Foreskin fibroblast (primary cell): ENCODE measurements at places on chromosomes 5 and 9.

GRCh38 chr9:98333703-98334582 lies 78.5 kb upstream of the TBC1D2 start:
- peak; percentile 87 for DNase-seq

DNA sequence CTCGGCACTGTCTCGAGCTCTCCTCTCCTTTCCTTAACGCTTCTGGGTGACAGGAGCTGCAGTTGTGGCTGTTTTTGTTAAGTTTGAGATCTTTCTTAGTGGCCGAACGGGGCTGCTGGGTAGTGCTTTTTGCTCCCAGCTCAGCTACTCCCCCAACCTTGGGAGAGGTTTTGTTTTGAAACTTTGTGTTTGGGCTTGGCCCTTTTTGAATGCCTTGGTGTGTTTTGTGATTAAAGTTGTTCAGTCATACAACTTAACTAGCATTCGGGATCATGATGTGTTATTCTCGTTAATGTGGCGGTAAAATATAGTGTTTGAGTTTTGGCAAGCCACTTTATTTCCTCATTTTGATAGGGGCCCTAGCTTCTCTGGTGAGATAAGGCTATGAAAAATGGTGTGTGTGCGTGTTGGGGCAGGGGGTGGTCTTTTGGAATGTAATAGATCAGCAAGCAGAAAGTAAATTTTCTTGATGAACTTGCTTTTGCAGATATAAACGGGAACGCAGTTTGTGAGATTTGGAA lies 1.1 kb downstream of the KDM3B start:
- no peak for DNase-seq

DNA sequence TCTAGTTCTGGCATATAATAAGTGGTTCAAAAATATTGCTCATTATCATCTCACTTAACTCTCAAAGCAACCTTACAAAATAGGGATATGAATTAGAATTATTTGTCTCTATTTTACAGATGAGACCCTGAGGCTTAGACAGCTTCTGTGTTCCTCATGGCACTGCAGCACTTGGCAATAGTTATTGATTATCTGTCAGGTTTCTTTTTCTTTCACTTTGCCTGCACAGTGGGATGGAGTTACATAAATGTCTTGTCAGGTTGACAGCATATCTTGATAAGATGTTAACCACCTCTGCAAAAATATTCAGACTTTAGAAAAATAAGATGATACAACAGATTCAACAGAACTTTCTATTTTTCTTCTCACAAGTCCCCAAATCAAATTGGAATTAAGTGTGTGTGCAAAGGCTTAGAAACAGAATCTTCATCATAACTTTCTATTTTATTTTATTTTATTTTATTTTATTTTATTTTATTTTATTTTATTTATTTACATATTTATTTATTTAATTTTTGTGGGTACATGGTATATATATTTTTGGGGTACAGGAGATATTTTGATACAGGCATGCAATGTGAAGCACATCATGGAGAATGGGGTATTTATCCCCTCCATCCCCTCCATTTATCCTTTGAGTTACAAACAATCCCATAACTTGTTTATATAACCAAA lies 17.7 kb downstream of the NSG2 start:
- no peak for DNase-seq

GRCh38 chr5:176870110-176870591 lies 29.0 kb downstream of the HK3 start:
- peak; percentile 61 for DNase-seq

GRCh38 chr9:18610956-18611355 lies 137.0 kb downstream of the ADAMTSL1 start:
- no peak for DNase-seq

GRCh38 chr5:181120306-181120705 lies 10.7 kb downstream of the OR2V1 start:
- DNase-seq = peak; percentile 59

GRCh38 chr5:103374473-103374963 lies 116.0 kb downstream of the MACIR start:
- DNase-seq = no peak

GRCh38 chr5:144328494-144328893 lies 157.8 kb downstream of the KCTD16 start:
- no peak for DNase-seq

DNA sequence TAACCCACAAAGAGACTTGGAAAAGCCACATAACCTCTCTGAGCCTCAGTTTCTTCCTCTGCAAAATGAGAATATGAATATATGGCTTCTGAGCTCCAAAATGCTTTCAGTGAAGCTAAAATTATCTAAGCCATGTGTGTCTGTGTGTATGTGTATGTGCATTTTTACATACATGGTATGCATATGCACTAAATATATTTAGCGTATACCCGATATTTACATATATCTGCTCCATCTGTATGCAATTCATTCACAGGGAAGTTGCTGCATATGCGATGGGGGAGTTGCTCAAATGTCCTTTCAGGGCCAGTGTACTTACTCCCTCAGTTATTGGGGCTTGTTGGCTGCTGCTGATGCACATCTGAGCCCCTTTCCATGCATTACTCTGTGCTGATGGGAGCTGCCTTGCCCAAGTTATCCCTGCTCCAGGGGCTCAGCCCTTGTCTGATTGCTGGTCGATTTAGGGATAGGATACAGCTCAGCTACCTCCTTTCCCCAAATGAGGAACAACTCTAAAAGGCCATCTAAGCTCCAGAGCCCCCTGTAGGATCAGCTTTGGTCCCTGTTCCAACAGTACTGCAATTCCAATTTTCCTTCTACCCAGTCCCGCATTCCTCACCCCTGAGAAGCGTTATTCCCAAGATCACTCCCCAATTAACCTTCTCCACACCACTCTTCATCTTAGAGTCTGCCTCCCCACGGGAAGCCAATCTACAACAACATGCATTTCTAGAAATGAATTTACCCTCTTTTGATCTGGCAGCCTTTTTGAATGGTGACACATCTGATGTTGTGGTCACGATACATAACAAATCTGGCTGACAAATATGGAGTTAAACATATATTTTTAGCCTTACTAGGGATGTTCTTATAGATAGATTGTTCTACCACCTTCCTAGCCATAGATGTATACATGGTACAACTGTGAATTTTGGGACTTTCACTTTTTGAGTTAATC lies 15.9 kb downstream of the RHOBTB3 start:
- no peak for DNase-seq

GRCh38 chr5:138739938-138740337 lies 13.3 kb upstream of the CTNNA1 start:
- DNase-seq = no peak
